ENCODE measurements at places on chromosomes 13 and 19.

GRCh38 chr13:109816112-109816807 is 29.9 kb upstream of the IRS2 start:
- DNase-seq, result peak; percentile 48

- DNase-seq, result no peak
Measured at GRCh38 chr13:50299546-50300249, 284.5 kb downstream of the KCNRG start.

DNA sequence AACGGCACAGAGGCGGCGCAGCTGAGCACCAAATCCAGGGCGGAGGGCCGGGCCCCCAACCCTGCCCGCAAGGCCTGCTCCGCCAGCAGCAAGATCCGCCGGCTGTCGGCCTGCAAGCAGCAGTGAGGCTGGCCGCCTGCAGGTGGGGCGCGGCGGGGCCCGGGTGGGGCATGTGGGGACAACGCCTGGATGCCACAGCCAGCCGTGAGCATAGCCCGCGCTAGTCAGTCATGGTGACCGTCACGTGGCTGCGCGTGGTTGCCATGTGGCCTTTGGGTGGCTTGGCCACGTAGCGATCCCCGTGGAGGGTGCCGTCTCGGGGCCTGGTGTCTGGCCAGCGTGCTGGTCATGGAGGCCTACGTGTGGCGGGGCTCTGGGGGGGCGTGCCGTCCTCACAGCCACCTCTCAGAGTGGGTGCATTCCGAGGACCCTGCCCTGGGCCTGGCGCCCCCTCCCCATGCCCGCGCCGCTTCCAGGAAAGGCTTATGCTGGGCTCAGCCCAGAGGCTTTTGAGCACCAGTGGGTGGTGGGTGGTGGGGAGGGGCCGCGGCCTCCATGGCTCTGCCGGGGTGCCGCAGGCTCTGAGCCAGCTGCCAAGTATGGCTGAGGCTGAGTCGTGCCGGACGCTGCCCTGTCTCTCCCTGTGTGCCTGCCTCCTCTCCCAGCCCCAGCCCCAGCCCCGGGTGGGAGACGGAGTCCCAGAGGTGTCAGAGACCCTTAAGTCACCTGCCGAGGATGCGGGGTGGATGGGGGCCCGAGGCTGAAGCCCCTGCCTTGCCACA is 11.1 kb downstream of the CBARP start:
- DNase-seq, result no peak

DNA sequence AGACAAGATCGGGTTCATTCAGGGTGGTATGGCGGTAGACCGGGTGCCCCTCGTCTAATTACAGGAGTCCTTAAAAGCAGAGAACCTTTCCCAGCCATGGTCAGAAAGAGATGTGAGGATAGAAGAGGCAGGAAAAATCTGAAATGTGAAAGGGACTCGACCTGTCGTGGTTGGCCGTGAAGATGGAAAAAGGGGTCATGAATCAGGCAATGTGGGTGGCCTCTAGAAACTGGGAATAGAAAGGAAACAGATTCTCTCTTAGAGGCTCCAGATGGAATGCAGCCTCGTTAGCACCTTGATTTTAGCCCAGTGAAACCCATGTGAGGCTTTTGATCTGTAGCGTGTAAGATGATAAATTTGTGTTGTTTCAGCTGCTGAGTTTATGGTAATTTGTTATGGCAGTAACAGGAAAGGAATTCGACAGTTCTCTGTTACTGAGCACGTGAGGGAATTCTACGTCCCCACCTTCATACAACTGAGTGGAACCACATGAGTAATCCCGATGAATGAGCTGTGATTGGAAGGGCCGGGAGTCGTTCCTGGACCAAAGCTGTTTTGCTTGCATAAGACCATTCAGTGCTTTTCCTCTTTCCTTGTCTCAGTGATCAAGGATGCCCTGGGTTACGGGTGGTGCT is 11.0 kb upstream of the CA11 start:
- DNase-seq, result no peak

DNA sequence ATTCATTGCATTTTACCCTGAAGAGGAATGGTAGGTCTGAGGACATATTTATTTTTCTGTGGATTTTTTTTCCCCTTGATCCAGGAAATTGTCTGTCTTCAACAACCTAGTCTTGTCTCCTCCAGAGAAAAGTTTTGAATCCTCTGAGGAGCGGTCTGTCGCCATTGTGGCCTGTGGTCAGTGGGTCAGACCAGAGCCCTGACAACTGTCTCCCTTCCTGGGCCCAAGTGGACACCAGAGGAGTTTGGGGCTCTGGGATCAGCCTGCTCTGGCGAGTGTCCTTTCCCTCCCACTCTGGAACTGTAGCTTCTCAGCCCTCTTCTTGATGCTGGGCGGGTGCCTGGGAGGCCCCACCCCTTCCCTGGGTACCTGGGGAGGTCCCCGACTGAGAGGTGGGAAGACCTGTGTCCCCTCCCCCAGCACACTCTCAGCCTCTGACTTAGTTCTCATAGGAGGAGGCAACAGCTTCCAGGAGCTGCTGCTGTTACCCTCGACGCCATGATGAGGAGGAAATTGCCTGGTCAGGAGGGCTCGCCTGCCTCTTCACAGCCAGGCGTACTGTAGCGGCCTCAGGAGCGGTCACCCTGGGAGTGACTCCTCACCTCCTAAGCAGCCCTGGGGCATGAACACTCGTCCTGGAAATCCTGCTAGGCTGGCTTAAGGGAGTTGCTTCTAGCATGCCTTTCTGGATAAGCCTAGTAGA is 110.3 kb downstream of the GGACT start:
- no peak for DNase-seq

DNA sequence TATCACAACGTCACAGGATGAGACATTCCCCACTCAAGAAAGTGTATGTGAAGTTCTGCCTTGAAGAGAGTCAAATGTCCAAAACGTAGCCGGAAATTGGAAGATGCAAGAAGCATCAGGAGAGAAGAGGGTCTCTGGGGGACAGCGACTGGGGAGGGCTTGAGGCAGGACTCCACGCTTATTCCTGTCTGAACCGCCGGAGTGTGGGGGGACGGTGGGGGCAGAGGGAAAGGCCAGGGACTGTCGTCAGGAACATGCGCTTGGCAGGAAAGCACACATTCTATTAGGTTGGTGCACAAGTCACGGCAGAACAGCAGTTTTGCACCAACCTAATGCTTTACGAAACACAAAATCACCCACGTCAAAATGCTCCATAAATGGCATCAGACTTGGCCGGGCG is 95.3 kb upstream of the TM9SF2 start:
- DNase-seq, result no peak

- no peak for DNase-seq
Measured at GRCh38 chr13:74633734-74634133, 499.5 kb upstream of the KLF12 start.

DNA sequence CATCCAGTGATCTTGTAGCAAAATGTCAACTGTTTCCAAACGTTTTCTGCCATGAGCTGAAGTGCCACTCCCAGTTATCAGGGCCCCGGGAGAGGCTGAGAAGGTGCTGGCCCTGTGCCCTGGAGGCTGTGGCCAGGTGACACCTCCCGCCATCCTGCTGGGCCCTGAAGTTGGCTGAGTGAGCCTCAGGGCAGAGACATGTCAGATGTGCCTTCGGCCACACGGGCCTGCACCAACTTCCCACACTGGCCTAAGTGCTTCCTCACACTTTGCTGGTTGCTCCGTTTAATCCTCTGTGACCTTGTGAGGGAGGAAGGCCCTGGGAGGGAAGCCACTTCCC is 4.8 kb downstream of the ADPRHL1 start:
- peak; percentile 38 for DNase-seq

- no peak for DNase-seq
Measured at GRCh38 chr13:75802161-75802560, 166.0 kb downstream of the LMO7 start.

DNA sequence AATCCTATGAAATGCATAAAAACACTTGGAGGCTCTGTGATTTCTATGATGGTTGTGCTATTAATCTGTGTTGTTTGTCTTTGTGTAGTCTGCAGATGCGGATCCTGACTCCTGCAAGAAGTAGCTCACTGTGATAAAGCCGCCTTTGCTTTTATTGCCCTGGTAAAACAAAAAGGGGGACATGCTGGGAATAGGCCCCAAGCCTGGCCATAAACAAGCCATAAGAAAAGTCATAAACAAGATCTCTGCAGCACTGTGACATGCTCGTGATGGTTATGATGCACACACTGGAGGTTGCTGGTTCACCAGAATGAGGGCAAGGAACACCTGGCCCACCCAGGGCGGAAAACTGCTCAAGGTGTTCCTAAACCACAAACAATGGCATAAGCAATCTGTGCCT is 26.6 kb upstream of the ZNF266 start:
- no peak for DNase-seq

DNA sequence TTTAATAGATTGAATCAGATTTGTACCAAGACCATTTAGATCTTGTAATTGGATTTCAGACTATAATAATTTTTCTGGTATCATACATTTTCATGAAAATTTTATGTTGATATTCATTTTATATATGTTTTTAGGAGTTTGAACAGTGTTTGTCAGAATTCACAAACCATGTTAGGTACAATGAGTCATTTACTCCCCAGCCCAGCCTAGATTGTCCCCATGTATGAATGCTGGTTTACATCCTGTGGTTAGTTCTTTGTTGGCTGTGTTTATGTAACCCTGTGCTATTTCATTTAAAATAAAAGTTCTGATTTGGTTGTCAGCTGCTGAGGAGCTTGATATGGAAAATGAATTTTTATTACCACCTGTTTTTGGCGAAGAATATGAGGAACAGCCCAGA is 96.7 kb downstream of the GJA3 start:
- no peak for DNase-seq

DNA sequence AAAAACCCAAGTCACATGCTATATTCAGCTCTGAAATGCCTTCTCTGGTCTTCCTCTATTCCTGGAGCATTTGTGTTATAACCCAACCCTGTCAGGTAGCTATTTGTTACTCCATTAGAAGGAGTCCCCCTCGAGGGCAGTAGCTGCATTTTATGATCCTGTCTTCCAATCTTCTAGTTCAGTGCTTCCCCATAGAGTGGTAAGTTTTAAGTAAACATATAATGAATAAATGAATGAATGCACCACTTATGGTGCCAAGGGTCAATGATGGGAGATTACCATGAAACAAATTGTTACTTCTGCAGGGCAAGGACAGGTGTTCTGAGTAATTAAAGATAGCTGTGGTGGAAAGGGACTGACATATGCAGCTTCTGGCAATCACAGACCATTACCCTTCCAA is 4.0 kb downstream of the RASL11A start:
- no peak for DNase-seq

- DNase-seq, result no peak
Measured at GRCh38 chr19:12875086-12875485, 6.2 kb downstream of the DNASE2 start.

GRCh38 chr13:114077933-114078325 is 54.5 kb downstream of the RASA3 start:
- DNase-seq, result no peak

DNA sequence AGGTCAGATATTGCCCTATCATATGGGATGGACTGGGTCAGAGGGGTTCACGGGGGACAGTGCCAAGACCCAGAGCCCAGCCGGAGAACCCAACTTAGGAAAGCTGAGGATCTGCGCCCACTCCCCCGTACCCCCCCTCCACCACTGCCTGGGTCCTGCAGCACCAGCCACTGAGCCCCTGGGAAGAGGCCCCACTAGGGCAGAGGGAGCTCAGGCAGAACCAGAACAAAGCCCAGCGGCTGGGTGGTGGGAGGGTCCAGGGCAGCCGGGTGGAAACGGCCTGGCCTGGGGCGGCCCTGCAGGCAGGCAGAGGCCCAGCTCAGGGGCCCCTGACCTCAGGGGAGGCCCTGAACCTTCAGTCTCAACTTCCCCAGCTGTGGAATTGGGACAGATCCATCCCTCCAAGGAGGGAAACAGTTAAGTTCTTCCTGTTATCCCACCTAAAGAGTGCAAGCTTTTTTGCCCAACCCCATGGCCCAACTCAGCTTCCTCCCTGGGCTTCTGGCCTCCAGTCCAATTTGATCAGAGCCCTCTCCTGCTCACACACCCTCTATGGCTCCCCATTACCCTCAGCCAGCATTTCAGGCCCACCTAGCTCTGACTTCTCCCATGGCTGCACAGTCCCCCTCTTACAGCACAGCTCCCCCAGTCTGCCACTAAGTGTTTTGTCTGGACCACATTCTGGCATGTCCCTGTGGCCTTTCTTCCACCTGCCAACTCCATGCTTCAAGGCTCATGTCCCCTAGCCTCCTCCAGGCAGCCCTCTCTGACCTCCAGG is 3.1 kb downstream of the NR2F6 start:
- DNase-seq, result no peak

DNA sequence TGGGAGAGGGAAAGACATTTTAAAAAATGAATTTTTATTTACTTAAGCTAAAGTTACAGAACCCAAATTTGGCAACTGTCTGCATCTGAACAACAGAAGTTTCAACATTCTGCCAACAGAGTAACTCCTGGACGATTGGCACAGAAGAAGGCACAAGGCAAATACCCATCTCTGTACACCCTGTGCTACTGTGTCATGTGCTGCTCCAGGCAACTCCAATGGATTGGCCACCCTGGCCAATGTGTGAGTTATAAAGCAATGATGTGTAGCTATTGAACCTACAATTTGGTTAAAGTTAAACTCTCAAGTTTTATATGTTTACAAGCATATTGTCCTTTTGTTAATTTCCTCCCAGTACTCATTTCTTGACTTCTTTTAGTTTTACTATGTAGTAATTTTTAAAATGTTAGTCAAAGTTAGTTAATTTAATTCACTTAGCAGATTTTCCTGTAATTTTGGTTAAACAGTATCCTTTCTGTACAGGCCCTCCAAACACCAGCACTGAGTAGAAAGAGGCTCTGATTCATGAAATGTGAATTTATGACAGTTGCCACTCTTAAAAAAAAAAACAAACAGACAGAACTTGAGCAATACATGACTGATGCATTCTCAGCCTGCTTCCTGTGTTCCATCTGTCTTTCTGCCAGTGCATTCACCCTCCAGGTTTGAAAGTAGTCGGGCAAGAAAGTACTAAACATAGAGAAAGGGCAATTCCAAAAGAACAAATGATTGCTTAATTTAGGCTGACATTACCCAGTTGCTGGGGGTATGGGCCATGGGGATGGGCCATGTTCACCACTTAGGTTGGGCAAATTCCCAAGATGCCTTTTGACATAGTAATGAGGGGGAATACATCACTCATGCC is 5.9 kb downstream of the STARD13 start:
- DNase-seq, result no peak

DNA sequence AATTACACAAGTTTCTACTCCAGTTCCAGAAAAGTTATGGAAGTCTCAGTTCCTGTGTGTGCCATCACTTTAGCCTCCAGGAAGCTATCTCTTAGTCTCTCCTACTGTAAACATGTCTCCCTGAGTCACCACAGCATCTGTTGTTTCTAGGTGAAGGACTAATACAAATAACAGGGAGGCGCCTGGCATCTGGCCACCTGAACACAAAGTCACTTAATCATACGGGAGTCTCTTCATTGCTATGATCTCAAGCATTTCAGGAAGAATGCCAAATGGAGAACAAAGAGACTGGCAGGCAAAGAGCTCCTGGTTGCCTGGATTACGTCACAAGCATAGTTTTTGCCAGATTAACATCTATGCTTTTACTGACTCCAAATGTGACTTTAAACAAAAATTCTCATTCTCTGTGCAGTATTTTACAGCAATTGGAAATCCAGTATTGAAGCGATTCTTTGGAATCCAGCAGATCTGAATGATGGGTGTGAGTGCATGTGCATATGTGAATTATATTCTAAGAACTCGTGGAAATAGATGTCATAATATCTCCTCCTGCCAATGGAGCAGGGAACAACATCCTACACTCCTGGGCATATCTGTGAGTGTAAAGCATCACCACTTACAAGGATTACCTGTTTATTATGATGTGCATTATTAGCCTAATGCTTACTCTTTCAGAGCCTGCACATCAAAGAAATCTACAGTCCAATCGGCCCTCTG is 572.8 kb downstream of the PCDH9 start:
- DNase-seq, result peak; percentile 100
